Left renal pelvis (tissue), 4 donors: ENCODE measurements at places on chromosomes 11 and 22. TPM values are rescaled to one million over a fixed set of nuclear protein-coding genes. Genes with fewer than 3 reads are reported as not detected.

- DNase-seq, result no peak
These were observed 142.4 kb downstream of the DSCAML1 start for GRCh38 chr11:117654281-117655255.

DNA sequence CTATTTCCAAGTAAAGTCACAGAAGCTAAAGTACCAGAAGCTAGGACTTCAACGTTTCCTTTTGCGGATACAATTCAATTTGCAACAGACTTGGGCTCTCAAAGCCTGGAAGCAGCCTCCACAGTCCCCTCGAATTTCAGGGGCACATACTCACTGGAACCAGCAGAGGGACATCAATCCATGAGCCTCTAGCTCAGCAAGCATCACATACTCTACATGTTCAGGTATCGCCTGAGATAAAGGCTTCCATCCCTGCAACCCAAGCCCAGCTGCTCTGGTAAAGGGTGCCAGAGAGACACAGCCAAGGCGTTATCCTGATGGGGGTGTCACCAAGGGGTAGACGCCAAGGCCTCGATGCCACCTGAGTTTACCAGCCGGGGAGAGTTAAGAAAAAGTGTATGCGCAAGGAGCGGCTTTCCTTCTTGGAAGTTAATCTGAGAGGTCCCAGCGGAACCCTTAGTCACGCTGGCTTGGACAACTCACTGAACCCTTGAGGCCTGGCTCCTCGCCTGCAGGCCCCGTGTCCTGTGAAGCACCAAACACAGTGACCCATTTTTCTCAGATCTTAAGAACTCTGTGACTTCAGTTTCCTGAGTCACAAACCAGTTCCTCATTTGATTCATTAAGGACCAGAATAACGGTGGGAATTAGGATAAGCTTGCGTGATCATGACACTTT is 13.0 kb downstream of the LTO1 start:
- DNase-seq, result no peak

DNA sequence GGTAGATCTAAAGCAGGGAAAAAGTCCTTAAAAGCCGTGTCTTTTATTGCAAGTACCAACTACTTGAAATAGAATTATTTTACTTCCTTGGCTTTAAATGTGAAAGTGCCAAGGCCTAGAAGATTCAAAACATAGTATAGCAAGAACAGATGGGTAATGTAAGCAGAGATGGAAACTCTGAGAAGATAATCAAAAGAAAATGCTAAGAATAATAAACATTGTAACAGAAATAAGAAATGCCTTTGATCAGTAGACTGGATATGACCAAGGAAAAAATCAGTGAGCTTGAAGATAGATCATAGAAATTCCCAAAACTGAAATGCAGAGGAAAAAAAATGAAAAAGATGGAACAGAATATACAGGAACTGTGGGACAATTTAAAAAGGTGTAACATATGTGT is 113.1 kb downstream of the BLID start:
- DNase-seq, result no peak

The CYP2D6 gene
- 2.5 TPM for polyA plus RNA-seq

DNA sequence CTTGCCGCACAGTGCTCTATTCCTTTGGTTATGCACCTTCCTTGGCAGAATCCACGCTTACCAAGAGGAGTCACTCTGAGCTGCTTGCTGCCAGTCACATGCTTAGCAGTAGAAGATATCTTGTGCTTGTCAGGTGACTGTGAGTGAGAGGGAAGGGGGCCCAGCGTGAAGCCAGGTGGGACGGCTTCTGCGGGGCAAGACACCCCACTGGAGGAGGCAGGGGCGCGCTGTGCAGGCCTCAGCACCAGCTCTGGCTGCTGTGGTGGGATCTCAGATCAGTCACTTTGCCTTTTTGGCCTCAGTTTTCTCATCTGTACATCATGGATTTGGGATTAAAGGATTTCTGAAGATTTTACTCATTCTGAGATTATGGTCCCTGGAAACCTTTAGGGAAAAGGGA is 63.9 kb upstream of the B3GAT1 start:
- no peak for DNase-seq
